A549 treated with dexamethasone at 1 μM for 4 hours (cell line): ENCODE measurements at places on chromosomes 6 and 20. TPM values are rescaled to one million over a fixed set of nuclear protein-coding genes. Genes with fewer than 3 reads are reported as not detected.

Gene PFDN4
- 42.7 to 59.4 TPM (median 46.9 TPM) in 5 replicates for total RNA-seq

Gene MYH7B
- 0.03 to 0.18 TPM (median 0.16 TPM) in 5 replicates for total RNA-seq

Gene PAK5
- not detected in 5 replicates for total RNA-seq

Gene SLC44A4
- 0.04 to 0.06 TPM in 2 of 5 replicates, not detected in the others for total RNA-seq

Gene BPIFB4
- total RNA-seq = not detected in 5 replicates

Gene SLC17A3
- 0.86 to 1.3 TPM (median 1.1 TPM) in 5 replicates for total RNA-seq

Gene FAM83D
- total RNA-seq = 49.2 to 69.9 TPM (median 64.9 TPM) in 5 replicates

Gene PPP1R16B
- total RNA-seq = 0.11 to 0.19 TPM (median 0.13 TPM) in 5 replicates

Gene FUT9
- not detected in 5 replicates for total RNA-seq

Gene GGTLC1
- total RNA-seq = not detected in 5 replicates

Gene BTBD9
- 1.8 to 2.9 TPM (median 2.6 TPM) in 5 replicates for total RNA-seq

Gene MOCS1
- total RNA-seq = 2.0 to 3.3 TPM (median 2.7 TPM) in 5 replicates

Gene KIF6
- 0.15 to 0.34 TPM (median 0.23 TPM) in 5 replicates for total RNA-seq

Gene SEMG2
- total RNA-seq = not detected in 5 replicates

Gene NFKBIL1
- total RNA-seq = 8.9 to 13.0 TPM (median 12.2 TPM) in 5 replicates

Gene TCF15
- total RNA-seq = not detected in 5 replicates

Gene MYBL2
- total RNA-seq = 69.4 to 92.2 TPM (median 84.8 TPM) in 5 replicates

Gene TMEM244
- total RNA-seq = not detected in 5 replicates

Gene PRDM1
- 5.4 to 8.3 TPM (median 6.5 TPM) in 5 replicates for total RNA-seq

Gene OR2H2
- total RNA-seq = not detected in 5 replicates

Gene IL20RA
- 0.02 to 0.12 TPM (median 0.07 TPM) in 5 replicates for total RNA-seq

Gene VGLL2
- not detected in 5 replicates for total RNA-seq

Gene DACT2
- total RNA-seq = 0.06 to 0.08 TPM (median 0.06 TPM) in 4 of 5 replicates, not detected in the other

Gene GUCA1A
- not detected in 5 replicates for total RNA-seq

Gene GPX5
- not detected in 5 replicates for total RNA-seq

Gene PROKR2
- total RNA-seq = not detected in 5 replicates

Gene KCNS1
- total RNA-seq = not detected in 5 replicates

Gene ENPP5
- not detected in 5 replicates for total RNA-seq

Gene STXBP5
- 11.5 to 20.5 TPM (median 18.1 TPM) in 5 replicates for total RNA-seq

Gene UCKL1
- total RNA-seq = 19.2 to 34.0 TPM (median 30.6 TPM) in 5 replicates

Gene RBPJL
- not detected in 5 replicates for total RNA-seq

Gene CHRNA4
- total RNA-seq = 0.28 to 1.3 TPM (median 0.61 TPM) in 5 replicates

Gene MAS1
- total RNA-seq = not detected in 5 replicates

Gene PNPLA1
- total RNA-seq = 0.03 TPM in 1 of 5 replicates, not detected in the others

Gene TBX18
- 14.3 to 24.4 TPM (median 22.8 TPM) in 5 replicates for total RNA-seq

Gene ASCC3
- total RNA-seq = 16.4 to 21.5 TPM (median 18.7 TPM) in 5 replicates
